Stimulated activated CD4-positive, alpha-beta T cell treated with anti-CD3 and anti-CD28 coated beads, Interleukin-1b, Interleukin-23, amount 100 ng/mL, for 48 hours (primary cell): ENCODE measurements at places on chromosomes 11 and 22.

- no peak for DNase-seq
These were observed 26.1 kb upstream of the CHRM4 start for GRCh38 chr11:46417711-46418110.

DNA sequence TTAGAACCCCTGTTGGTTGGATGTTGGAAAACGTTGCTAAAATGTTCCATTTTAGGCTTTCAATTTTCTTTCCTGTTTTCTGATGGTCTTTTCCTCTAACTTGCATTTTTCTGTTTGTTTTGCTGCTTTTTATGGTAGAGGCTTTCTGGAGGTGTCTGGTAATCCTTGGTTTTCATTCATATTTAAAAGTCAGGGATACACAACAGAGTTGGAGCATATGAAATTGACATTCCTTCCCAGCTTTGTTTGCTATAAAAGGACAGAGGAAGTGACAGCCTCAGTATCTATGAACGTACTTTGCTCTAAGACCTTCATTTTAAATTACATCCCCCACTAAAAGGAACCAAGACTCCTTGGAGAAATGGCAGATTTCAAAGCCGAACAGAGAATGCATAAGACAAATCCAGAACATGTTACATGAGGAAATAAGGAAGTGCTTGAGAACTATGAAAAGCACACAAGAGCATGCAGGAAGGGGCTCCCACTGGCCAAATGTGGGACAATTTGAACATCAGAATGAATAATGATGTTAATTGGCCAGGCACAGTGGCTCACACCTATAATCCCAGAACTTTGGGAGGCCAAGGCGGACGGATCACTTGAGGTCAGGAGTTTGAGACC lies 56.7 kb downstream of the PPP6R3 start:
- DNase-seq, result no peak

- DNase-seq, result no peak
These were observed 41.3 kb downstream of the CDKN1C start for GRCh38 chr11:2844116-2844842.

- DNase-seq, result no peak
These were observed 84.2 kb downstream of the FDX1 start for GRCh38 chr11:110513846-110514437.

DNA sequence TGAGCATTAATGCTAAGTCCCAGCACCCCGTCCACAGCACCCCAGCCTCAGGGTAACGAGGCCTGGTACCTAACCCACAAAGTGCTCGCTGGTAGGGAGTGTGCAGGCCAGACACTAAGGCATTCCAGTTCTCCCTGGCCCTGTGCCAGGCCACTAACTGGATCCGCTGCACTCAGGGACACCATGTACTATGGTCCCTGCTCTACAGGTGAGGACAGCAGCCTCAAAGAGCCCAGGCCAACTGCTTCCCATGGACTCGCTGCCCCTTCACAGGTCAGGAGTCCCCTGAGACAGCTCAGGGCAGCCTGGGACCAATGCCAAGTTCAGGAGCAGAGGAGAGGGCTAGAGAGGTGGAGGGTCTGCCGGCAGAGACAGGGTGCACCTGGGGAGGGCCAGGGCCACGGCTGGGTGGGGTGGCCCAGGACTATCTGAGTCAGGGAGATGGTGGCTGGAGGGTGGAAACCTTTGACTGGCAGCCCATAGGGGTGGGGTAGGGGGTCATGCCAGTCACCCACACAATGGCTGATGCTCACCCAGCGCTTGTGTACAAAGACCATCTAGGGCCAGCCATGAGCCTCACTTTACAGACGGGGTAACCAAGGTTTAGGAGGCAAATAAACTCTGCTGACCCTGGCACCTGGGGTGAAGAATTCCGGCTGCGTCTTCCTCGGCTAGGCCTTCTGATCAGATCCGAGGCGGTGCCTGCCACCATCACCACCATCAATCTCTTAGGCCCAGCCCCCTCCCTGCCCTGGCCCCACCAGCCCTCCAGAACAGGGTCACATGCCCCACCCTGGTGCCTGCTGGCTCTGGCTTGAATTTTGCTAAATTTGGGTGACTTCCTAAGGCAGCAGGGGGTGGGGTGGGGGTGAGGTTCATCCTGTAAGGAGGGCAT lies 5.6 kb downstream of the OSBPL5 start:
- no peak for DNase-seq

DNA sequence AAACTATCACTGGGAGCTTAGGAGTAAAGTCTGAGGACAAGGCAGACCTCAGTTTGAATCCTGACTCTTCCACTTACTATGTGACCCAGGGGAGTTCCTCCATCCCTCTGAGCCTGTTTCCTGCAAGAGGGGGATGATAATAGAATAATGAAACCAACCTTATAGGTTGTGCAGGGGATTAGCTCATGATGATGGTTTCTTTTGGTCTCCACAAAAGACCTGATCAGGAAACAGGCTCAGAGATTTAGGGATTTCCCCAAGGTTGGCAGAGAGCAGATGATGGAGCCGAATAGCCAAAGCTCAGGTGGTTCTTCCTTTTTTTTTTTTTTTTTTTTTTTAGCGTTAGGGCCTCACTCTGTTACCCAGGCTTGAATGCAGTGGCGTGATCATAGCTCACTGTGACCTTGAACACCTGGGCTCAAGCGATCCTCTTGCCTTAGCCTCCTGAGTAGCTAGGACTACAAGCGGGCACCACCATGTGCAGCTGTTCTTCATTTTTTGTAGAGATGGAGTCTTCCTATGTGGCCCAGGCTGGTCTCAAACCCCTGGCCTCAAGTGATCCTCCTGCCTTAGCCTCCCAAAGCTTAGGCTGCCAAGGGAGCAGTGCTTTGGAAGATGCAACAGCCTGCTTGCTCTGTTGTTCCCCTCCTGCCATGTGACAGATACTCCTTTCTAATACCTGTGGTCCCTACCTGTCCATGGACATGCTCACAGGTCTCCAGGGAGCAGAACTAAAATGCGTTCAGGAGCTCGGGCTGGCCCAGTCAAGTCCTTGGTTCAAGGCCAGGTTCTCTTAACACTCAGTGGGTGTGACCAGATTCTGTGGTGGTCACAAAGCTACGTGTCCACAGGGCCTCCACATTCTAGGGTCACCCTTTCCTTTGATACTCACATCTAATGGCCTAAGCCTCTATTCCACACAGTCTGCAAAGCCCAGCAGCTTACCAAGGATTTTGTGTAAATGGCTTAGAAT lies 22.3 kb downstream of the PATZ1 start:
- no peak for DNase-seq

- DNase-seq, result no peak
These were observed 8.7 kb downstream of the CENATAC start for GRCh38 chr11:119006656-119007055.

DNA sequence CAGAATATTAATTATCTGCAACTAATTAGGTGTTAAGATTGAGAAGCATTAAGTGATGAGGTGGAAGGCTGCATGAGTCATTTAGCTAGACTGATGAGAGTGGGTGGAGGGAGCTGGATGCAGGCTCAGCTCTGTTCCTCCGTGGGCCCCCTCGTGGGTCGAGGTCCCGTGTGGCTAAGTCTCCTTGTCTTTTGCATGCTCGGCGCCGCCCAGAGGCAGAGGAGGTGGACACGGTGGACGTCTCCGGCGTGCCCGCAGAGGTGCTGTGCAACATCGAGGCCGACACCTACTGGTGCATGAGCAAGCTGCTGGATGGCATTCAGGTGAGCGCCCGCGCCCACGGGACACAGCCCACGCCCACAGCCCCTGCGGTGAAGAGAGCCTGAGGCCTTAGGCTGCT lies 211.6 kb downstream of the TBC1D22A start:
- no peak for DNase-seq

DNA sequence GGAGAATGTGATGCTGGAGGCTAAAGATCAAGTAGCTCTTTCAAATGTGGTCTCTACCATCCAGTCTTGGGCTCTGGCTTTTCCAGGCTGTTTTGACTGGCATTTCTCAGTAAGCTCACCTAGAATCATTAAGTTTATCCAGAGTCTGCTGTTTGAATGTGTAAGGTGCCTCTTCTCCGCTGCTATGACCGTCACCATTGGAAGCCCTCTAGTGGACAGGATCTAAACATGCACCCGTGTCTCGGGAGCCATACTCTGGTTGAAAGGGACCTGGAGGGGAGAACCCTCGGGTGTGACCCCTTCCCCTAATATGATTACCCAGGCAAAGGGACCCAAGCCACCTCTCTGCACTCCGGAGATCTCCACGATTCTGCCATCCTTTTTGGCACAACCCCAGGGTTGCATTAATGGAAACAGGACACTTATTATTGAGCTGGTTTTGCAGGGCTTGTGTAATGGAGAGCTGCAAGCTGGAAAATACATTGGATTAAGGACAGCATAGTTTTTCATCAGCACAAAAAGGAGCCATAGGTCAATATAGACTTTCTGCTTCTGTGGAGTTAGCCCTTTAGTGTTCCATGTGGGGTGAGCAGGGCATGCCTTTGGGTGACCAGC lies 191.0 kb upstream of the LARGE1 start:
- DNase-seq, result peak; percentile 10

GRCh38 chr11:278001-278951 lies at the start of gene NLRP6:
Gene NLRP6, plus strand, starts transcription at chr11:278407. Its CDS starts 163 bp downstream, at chr11:278570.
- DNase-seq, result no peak

- no peak for DNase-seq
These were observed 144.0 kb downstream of the GRIK4 start for GRCh38 chr11:120655589-120655988.

DNA sequence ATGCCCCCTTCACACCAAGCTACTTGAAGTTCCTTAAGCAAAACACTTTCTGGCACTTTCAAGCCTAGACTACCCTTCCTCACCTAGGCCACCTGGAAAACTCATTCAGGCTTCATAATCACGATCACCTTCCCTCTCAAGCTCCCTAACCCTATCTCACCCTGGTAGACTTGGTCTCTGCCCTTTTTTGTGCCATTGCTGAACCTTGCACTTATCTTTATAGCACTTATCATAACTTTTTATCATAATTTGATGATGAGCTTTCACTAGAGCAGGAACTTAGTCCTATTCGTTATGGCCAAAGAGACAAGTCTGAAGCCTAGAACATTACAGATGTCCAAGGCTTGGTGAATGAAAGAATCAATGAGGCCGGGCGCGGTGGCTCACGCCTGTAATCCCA lies 5.5 kb downstream of the SLC35F2 start:
- no peak for DNase-seq

DNA sequence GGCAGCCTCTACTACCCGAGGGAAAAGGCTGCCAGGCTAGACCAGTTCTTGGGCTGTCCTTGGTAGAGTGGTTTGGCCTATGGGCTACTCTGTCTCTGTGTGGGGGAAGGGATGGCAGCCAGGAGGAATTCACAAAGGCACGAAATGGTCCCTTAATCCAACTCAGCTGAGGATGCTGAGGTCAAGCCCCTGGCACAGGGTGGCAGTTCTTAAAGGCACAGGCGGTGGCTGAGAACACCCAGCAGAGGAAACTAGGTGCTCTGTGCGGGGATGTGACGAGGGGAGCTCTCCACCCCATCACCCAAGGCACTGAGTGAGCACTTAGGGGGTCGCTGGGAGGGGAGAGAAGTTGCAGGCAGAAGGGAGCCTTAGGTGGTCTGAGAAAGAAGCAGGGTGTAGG lies at the start of gene MFRP:
Gene MFRP (minus strand): TSS at position 101 of the 400 bp plus-strand sequence. CDS start 192 bp downstream, outside the sequence.
- no peak for DNase-seq

DNA sequence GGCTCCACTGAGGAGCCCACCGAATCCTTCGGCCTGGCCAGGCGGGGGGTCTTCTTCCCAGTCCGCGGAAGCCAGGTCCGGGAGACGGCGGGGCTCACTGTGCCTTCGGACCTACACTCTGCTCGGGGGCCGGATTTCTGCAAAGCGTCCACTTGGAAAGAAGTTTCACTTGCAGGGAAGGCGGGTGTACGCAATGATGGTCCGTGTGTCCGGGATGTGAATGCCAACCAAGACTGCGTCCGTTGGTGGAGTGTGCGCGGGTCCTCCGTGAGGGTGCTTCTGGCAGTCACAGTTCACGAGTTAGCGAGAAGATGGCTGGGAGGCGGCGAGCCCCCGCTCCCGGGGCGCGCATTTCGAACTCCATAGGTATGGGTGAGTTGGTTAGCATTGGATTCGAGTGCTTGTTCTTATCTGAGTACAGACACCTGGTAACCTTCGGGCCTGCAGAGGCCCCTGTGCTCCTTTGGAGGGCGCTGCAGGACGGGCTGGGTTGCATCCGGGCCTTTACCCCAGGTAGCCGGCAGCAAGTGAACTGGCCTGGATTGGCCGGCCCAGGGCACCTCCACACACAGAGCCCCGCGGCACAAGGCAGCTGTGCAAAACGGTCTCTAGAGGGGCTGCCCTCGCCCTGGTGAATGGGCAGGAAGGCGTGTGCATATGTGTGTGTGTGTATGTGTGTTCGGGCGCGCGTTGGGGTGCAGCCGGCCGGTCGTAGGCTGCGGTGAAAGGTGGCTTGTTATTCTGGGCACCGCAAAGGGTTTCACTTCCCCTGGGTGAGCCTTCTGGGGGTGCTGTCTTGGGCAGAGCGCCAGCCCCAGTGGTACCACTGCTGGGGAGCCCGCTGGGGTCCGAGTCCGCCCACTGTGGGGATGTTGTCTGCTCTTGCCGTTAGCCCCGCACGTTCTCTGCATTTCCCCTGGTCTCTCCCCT lies 13.3 kb upstream of the CYP2R1 start:
- peak; percentile 82 for DNase-seq

- DNase-seq, result no peak
These were observed 86.3 kb downstream of the FCHSD2 start for GRCh38 chr11:73055655-73056354.
